ENCODE measurements at places on chromosomes 4 and X.

DNA sequence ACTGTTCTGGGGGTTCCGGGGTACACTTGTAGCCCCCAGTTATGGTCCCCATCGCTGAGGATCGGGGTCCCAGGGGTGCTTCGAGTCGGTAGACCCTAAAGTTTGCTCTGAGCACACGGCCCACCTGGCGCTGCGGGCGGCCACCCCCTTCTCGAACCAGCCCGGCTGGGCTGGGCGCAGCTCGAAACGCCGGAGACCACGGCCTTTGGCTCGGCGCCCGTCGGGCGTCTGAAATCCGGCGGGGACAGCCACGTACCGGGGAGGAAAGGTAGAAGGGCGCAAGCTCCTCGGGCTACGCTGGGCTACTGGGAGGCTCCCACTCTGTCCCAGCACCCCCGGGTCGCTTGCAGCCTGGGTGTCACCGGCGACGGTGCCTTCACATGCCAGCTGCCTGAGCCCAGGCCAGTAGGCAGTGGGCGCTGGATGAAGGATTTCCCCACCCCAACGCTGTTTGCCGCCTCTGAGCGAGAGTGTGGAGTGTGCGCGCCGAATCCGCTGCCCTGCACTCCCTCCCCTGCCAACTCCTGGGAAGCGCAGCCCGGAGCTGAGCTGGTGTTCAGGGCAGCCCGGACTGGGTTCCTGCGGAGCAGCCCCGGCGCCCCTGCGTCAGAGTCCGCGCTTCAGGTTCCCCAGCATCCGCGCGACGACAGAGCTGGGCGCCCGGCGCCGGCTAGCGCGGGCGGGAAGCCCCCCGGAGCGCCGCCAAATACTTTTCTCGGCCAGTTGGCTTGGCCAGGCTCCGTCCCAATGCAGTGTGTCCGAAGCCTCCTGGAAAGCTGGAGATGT is 637 bp downstream of the MAMLD1 start:
- peak; percentile 18 for DNase-seq

DNA sequence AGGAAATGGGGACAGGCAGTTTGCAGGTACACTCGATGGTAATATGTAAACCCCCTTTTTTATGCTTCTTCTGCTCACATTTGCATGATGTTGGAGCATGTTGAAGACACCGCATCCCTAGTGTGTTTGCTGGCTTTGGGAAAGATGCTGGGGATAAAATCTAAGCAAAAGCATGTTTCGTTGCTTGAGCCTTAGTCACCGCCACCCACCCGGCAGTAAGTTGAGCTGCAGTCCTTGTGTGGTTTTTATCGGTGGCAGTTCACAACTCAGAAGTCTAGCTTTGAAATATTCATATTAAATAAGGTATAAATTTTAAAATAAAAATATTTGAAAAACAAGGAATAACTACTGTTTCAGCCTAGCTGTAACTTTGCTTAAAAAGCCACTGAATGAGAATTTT is 21.7 kb upstream of the MND1 start:
- DNase-seq: no peak

DNA sequence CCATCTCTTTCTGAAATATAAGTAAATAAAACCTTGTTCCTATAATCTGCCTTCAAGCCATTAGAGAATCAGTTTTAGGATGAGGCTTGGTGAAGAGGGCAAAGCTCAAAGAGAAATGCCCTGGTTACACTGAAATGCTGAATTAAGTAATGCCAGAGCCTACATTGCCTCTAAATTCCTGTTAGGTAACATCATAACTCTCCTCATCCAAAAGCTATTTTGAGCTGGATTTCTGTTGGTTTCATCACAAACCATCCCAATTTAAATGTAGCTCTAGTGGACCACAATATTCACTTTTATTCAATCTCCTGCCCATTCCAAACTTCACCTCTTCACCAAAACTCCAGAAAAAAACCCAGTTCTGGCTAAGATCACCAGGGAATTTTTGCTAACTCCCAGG is 1319.7 kb upstream of the TENM3 start:
- DNase-seq: no peak

- no peak for DNase-seq
Measured at GRCh38 chrX:86369847-86370630, 221.8 kb downstream of the DACH2 start.

- DNase-seq: no peak
Measured at GRCh38 chr4:181319629-181320028, 923.6 kb upstream of the TENM3 start.

DNA sequence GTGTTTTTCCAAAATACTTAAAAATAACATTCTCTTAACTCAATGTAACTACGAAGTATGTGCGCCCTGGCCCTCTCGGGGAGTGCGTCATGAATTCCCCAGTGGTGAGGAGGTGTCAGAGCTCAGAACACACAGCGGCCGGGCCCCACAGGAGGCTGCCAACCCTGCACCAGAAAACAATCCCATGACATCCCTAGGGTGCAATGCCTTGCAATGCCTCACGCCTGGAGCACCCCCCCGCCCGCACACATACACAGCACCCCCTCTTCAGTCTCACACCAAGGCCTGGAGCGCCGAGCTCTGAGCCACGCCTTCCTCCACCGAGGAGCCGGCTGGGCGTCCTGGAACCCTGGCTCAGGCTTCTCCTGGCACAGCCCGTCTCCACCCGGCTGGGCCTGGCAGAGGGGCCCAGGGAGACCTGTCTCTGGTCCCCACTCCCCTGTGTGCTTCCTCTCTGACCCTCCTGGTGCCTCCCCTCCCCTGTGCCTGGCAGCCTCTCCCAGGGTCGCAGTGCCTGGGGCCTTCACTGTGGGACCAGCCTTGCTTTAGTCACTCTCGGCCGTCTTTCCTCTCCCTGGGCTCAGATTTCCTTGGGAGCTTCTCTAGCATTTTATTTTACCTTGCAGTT is 108.2 kb upstream of the ADRA2C start:
- no peak for DNase-seq

All from muscle of arm (tissue), 14 donors.